ENCODE measurements at places on chromosomes 12 and 14.

DNA sequence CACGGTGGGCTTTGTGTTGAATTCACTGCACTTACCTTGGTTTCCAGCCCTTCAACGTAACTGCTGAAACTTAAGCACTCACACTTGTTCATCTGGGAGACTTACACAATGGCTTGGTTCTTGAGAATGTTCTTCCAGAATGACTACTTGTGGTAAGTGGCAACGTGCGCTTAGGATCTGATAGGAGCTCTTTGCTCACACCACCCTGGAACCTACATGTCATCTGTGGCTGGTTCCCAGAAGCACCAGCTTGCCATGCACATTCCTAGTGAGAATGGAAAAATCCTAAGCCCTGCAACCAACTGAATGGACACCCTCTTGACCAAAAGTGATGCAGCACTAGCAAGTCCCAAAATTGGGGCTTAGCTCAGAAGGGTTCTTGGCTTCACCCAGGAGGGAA, 59.0 kb upstream of the FAM181A start:
- no peak for DNase-seq

GRCh38 chr14:57692671-57693070, 173.2 kb downstream of the SLC35F4 start:
- peak; percentile 42 for DNase-seq

DNA sequence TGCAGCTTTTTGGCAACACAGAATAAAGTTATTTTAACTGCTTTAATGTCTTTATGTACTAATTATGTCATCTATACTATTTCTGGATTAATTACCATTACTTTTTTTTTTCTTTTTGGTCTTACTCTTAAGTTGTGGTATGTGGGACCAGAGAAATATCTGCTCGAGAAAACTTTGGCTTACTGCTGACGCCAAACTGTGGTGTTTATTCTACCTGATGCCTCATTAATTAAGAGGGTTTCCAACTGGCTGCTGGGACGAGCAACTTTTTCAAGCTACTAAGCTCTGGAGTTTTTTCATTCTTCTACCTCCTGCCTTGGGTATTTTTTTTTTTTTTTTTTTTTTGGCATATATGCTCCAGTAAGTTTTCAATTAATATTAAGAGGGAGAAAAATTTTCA, 1257.5 kb downstream of the FSCB start:
- DNase-seq, result no peak

DNA sequence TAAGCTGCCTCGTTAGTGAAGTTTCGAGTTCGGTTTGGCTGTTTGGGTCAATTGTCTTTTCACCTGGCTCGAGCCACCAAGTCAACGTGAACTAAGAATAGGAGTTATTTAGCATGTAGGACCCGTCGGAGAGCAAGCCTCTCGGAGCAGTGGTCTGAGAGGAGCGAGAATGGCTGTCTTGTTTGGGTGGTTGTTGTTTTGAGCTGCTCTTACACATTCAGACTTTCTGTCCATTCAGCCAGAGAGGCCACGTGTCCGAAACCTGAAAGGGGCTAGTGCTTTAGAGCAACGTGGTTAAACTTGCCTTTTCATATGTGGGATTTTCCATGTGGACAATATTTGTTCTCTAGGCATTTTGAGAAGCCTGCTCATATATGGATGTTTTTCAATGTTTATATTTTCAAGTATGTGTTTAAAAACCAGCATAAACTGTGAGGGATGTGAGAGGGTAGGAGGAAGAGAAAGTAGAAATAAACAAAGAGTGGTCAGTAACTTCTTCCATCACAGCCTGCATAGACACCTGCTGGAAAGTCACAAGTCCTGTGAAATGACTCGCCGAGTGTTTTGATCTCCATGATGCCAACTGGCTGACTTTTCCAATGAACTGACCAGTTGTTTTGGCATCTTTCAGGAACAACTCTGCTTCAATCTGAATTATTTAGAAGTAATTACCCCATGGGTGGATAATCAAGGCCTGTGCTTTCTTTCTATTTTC, 221.0 kb downstream of the ASCL1 start:
- no peak for DNase-seq

DNA sequence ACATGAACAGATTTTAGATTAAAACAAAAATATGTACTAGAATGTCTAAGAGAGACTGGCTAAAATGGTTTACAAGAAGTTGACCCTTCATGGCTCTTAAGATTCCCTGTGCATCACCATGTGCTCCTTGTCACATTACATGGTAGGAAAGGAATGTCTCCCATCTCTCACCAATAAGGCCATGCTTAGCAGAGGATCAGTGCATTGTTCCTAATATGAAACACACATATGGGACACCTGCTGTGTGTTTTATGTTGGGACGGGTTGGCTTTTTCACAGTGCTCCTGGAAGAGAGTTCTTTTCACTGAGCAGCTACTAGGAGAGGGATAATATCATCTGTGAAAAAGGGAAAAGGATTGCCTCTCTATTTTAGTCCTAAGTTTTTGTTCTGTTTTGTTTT, 9.6 kb downstream of the PFKM start:
- no peak for DNase-seq

DNA sequence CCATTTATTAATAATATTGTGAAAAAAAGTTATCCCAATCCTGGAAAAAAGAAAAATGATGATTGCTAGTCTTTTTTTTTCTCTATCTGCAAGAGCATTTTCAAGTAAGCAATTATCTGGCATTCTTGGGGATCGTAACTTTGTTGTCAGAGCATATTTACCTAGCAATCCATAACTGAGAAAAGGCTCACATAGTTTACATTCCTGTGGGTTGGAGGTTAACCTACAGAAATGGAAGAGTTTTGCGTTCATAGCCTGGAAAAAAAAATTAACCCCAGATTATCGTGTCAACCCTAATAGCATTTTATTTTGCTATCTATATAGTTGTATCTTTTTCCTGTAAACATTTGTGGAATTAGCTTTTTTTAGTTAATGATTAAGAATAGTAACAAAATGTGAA, 292.3 kb downstream of the DAD1 start:
- no peak for DNase-seq

GRCh38 chr14:34251662-34252061, 210.4 kb downstream of the SPTSSA start:
- no peak for DNase-seq

DNA sequence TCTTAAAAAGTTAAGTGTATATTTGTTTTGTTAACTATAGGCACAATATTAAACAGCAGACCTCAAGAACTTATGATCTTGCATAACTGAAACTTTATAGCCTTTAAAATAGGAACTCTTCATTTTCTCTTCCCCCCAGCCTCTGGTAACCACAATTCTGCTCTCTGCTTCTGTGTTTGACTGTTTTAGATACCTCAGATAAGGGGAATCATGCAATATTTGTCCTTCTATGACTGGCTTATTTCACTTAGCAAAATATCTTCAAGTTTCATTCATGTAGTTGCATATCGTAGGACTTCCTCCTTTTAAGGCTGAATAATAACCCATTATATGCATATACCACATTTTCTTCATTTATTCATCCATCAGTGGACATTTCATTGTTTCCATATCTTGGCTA, 131.3 kb downstream of the PTPRO start:
- DNase-seq, result no peak
